Amniotic epithelial cell (primary cell): ENCODE measurements at places on chromosomes 3 and 15.

- no peak for DNase-seq
Measured at GRCh38 chr3:65689436-65689835, 349.3 kb downstream of the MAGI1 start.

DNA sequence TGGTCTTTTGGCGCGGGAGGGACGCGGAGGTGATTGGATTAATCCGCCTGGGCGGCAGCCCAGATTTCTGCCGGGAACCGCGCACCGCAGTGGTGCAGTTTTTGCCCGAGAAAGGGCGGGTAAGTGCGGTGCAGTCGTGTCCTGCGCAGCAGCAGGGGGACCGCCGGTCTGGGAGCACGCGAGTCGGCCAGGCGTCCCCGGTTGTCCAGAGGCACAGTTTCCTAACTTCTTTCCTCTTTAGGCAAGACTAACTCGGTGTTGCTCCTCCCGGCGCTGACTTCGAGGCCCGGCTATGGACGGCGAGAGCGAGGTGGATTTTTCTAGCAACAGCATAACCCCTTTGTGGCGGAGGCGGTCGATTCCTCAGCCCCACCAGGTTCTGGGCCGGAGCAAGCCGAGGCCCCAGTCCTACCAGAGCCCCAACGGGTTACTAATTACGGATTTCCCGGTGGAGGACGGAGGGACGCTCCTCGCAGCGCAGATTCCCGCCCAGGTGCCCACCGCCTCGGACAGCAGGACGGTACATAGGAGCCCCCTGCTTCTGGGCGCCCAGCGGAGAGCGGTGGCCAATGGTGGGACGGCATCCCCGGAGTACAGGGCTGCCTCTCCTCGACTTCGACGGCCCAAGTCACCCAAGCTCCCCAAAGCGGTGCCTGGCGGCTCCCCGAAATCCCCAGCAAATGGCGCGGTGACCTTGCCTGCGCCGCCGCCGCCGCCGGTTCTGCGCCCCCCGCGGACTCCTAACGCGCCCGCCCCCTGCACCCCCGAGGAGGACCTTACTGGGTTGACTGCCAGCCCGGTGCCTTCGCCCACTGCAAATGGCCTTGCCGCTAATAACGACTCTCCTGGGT is 736 bp downstream of the ARHGEF26 start:
- DNase-seq = no peak

DNA sequence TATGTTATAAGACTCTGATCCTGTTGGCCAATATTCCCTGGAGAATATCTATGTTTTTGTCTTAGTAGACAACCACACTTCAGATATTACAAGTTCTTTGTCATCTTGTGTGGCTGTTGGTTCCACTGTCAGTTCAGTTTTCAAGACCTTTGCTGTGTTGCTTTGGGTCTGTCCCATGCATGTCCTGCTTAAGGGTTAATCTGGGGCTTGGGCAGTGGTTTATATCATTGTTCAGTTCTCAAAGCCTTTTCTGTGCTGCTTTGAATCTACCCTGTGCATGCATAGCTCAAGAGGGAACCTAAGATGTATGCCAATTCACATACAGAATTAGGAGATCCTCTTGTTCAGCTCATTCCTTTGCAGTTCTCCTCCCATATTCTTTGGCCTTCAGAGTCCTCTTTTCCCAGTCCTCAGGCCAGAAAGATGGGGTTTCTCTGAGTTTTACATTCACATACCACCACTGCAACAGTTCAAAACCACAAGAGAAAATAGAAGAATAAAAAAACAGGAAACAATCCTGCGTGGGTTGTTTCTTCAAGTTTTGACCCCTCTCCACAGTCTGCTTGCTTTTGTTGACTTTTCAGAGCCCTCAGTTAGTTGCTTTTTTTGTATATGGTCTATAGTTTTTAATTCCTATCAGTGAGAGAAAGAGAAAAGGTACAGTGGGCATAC is 21.6 kb downstream of the BUB1B start:
- no peak for DNase-seq

DNA sequence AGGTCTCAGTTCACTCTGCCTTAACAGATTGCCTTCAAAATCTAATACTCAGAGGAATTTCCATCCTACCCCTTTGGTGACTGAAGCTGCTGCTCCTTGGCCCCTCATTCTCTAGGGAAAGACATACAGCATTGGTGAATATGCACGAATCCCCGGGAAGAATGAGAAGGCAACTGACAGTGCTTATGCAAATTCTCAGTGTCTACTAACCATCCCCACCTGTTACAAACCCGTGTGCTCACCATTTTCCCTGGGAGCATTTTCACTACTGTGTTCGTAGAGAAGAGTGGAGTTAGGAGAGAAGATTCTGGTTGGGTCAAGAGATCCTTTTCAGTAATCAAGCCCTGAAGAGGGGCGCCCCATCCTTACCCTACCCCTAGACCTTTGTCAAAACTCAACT is 37.7 kb downstream of the SYNM start:
- no peak for DNase-seq

GRCh38 chr3:41346698-41347270 is 147.5 kb downstream of the CTNNB1 start:
- DNase-seq = no peak

GRCh38 chr15:62426387-62426956 is 261.4 kb upstream of the C2CD4B start:
- DNase-seq = no peak

DNA sequence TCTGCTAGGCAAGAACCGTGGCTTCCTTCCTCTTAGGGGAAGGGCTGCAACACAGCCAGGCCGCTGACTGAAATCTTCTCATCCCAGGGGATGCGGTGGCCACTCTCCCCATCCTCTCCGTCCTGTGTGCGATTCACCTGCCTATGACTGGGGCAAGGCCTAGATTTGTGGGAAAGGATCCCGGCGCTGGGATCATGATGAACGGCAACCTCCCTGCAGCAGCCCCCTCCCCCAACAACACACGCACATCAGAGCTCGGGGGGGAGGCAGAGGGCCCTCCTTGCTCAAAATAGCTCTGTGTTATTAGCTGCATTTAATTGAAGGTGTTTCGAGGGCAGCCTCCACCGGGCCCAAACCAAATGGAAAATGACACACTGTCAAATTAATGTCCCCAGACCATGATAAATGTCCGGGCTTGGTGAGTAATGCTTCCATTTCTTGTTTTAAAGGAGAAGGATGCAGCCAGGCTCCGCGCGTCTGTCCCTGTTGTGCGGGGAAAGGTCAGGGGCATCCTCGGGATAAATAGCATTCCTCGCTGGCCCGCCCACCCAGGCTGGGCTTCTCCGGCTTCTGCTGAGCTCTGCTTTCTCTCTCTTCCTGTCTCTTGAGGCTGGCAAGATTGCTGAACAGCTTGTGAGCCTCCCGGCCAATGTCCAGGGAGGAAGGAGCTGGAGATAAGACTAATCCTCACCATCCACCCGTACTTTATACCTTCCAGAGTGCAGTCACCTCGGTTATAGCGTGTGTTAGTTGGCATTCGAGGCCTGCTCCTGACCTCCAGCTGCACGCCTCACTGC is 56.4 kb upstream of the TLE3 start:
- peak; percentile 99 for DNase-seq

- no peak for DNase-seq
Measured at GRCh38 chr3:31804251-31805051, 176.6 kb downstream of the OSBPL10 start.
